ENCODE measurements at places on chromosomes 16 and 17. TPM values are rescaled to one million over a fixed set of nuclear protein-coding genes. Genes with fewer than 3 reads are reported as not detected.

SOST gene
- total RNA-seq: not detected

VASN gene
- total RNA-seq: 32.0 TPM

DNA sequence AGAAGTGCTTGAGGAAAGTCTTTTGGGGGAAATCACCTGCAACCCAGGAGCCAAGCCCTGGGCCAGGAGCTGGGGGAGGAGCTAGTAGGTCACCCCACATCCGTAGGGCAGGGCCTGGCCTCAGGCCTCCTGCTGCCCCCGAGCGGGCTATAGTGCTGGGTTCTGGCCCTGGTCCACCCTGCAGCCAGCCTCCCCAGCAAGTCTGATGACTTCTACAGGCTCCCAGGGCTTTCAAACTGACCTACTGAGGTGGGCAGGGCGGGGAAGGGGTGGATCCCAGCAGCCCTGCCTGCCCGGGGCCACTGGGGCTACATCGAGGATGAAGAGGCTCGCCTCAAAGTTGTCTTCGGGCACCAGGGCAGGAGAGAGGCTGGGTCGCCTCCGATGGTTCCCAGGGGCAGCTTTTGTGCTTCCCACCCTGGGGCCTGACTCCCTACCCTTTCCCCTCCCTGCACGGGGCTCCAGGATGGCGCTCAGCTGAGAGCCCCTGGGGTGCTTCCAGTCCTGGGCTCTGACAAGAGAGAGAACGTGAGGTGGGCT lies 5.0 kb downstream of the CENPX start:
- peaks cover 16% of the 10 kb centered on the region for H3K4me1 ChIP-seq
- H3K36me3 ChIP-seq: no peaks in the 10 kb centered on the region
- no peak overlapping the region for H3K27ac ChIP-seq
- no peak for DNase-seq

GRCh38 chr16:54821731-54822130 lies 108.9 kb upstream of the IRX5 start:
- H3K4me1 ChIP-seq: no peaks in the 10 kb centered on the region
- H3K4me3 ChIP-seq: no peak overlapping the region
- no peaks in the 10 kb centered on the region for H3K27me3 ChIP-seq
- no peaks in the 10 kb centered on the region for H3K36me3 ChIP-seq

KRT9 gene
- total RNA-seq: 0.09 TPM

- no peaks in the 10 kb centered on the region for H3K36me3 ChIP-seq
- H3K4me1 ChIP-seq: no peaks in the 10 kb centered on the region
- no peak overlapping the region for H3K4me3 ChIP-seq
- H3K27me3 ChIP-seq: no peaks in the 10 kb centered on the region
Measured at GRCh38 chr16:75787440-75787839, 61.1 kb upstream of the CPHXL start.

DNA sequence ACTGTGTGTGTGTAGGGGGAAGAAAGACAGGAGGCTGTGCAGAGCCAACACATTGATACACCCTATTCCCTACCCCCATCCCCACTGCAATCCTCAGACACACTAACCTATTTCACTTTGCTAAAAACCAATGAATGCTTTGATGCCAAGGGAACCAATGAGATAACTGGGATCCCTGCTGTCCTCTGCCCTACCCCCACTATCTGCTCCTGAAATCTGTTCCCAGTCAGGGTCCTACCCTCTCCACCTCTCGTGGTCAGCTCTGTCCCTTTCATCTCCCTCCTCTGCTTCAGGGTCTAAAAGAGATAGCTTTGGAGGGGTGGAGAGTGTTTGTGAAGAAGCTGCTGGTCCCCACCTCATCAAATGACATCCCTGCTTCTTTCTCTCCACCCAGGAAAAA lies 19.1 kb upstream of the SP6 start:
- H3K4me3 ChIP-seq: no peak overlapping the region
- H3K27ac ChIP-seq: no peak overlapping the region
- no peak for DNase-seq
- H3K27me3 ChIP-seq: peaks cover 51% of the 10 kb centered on the region

- H3K27ac ChIP-seq: no peak overlapping the region
- no peaks in the 10 kb centered on the region for H3K4me1 ChIP-seq
- H3K27me3 ChIP-seq: peaks cover 2% of the 10 kb centered on the region
Measured at GRCh38 chr17:78642707-78643106, 65.5 kb upstream of the DNAH17 start.

DNA sequence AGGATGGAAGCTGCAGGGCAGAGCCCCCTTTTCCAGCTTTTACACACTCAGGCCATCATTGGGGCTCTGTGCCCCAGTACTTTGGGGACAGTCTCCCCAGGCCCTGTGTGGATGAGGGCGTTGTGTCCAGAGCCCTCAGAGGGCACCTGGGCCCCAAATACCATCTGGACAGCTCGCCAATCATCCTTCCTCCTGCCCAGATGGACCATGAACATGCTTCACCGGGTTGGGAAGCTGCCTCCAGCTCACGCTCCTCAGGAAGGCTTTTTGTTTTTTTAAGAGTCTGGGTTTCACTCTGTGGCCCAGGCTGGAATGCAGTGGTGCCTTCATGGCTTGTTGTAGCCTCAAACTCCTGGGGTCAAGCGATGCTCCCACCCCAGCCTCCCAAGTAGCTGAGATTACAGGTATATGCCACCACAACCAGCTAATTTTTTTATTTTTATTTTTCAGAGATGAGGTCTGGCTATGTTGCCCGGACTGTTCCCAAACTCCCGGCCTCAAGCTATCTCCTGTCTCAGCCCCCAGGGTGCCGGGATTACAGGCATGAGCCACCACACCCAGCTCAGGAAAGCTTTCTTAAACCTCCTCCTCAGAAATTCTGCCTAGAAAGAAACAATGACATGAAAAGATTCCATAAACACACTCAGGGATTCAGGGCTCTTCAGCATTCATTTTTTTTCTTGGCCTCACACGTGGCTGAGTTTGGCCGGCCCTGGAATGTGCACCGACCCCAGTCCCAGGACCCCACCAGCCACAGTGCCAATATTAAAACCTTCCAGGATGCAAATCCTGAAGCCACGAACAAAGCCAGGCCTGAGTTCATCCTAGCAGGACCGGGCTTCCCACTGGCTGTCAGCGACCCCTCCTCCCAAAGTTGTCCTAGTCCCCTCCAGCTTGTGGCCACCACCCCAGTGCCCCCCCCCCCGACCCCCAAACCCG lies 27.4 kb upstream of the ZNF423 start:
- H3K27me3 ChIP-seq: no peaks in the 10 kb centered on the region
- H3K4me1 ChIP-seq: no peaks in the 10 kb centered on the region
- DNase-seq: no peak
- H3K36me3 ChIP-seq: no peaks in the 10 kb centered on the region

- peaks cover 7% of the 10 kb centered on the region for H3K27me3 ChIP-seq
- H3K4me3 ChIP-seq: no peak overlapping the region
- no peaks in the 10 kb centered on the region for H3K36me3 ChIP-seq
Measured at GRCh38 chr17:17503566-17504130, 7.5 kb upstream of the RASD1 start.

DNA sequence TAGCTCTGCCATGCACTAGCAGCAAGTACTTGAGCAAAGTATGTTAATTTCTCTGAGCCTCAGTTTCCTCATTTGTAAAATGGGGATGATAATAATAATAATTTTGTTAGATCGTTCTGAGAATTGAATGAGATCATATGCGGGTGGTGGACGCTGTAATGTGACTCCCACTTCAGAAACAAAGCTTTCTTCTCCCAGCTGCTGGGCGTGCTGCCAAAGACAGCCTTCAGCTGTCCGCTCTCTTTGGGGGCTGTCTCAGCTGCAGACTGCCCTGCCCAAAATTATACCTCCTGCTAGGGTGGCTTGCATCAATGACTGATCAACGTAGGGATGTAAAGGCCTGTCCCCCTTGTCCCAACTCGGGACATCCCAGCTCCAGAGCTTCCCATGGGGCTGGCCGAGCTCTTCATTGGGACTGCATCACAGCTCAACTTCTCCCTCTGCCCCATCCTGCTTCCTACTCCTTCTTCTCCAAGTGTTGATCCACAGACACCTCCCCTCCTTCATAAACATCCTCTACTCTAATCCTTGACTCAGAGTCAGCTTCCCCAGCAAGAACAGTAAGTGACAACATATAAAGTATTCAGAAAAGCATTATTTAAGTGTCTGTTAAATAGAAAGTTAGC lies 30.7 kb upstream of the CDH5 start:
- peak; percentile 65 for DNase-seq
- no peaks in the 10 kb centered on the region for H3K36me3 ChIP-seq
- H3K4me1 ChIP-seq: peaks cover 5% of the 10 kb centered on the region
- H3K27ac ChIP-seq: no peak overlapping the region
- peaks cover 15% of the 10 kb centered on the region for H3K27me3 ChIP-seq

DNA sequence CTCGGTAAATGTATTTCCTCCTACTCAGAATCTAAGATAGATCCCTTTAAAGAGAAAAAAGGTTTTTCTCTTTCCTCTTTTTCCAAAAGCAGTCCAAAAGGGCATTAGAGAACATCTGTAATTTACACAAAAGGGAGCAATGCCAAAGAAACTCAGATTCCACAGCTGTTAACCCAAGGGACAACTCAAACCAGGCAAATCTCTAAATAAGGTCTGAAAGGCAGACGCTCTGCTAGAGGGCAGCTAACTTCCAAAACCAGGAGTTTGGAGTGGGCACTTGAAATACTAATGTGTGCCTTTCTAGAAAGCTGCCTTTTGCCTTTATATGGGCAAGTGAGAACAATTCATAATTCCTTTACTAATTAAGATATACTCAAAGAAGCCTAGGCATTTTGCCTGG lies 435.7 kb downstream of the ZFHX3 start:
- DNase-seq: no peak
- no peaks in the 10 kb centered on the region for H3K4me1 ChIP-seq
- H3K27ac ChIP-seq: no peak overlapping the region
- H3K4me3 ChIP-seq: no peak overlapping the region

MRM1 gene
- total RNA-seq: 3.1 TPM

DNA sequence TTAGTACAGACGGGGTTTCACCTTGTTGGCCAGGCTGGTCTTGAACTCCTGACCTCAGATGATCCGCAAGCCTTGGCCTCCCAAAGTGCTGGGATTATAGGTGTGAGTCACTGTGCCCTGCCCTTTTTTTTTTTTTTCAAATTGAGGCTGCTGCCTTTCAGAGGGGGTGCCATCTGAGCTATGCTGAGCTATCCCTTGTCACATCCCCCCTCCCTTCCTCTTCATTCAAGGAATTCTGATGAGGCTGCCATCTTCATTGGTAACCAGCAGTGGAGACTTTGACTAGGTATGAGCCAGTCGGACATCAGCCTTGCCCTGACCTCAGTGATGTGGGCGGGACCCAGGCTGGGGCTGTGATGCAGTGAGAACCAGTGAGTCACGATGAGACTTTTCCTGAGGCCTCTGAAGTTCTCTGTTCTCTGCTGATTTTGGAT lies 24.4 kb upstream of the GPT2 start:
- H3K27me3 ChIP-seq: no peaks in the 10 kb centered on the region
- peak overlapping the region; percentile 20 for H3K27ac ChIP-seq
- peak; percentile 80 for DNase-seq
- H3K36me3 ChIP-seq: no peaks in the 10 kb centered on the region
- no peak overlapping the region for H3K4me3 ChIP-seq
- H3K4me1 ChIP-seq: peaks cover 4% of the 10 kb centered on the region

TMEM204 gene
- not detected for total RNA-seq

DNA sequence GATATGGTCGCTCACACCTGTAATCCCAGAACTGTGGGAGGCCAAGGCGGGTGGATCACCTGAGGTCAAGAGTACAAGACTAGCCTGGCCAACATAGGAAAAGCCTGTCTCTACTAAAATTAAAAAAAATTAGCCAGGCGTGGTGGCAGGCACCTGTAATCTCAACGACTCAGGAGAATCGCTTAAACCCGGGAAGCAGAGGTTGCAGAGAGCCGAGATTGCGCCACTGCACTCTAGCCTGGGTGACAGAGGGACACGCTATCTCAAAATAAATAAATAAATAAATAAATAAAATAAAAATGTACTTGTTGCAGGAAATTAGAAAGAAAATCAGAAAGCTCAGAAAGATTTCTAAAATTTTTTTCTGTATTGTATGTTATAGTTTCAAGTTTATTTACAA lies 113.9 kb downstream of the LITAF start:
- no peaks in the 10 kb centered on the region for H3K36me3 ChIP-seq
- H3K4me1 ChIP-seq: no peaks in the 10 kb centered on the region
- H3K27ac ChIP-seq: no peak overlapping the region
- H3K4me3 ChIP-seq: no peak overlapping the region

DNA sequence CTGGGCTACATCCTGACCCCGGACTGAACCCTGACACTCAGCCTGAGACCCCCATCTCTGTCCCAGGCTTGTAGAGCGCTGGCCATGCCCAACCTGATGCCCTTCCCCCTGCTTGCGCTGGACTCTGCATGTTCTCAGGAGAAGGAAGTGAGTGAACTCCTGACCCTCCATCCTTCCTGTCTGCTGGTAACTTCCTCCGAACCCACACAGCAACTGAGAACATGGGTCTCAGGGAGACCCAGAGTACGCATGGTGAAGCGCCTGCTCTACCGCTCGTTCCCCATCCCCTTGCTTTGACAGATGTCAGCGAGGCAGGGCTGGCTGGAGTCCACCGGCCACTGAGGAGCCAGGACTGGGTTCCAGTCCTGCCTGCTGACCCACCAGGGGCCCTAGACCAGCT lies 6.1 kb downstream of the CAMKK1 start:
- H3K36me3 ChIP-seq: peaks cover 4% of the 10 kb centered on the region
- DNase-seq: no peak
- peaks cover 58% of the 10 kb centered on the region for H3K4me1 ChIP-seq
- H3K27ac ChIP-seq: no peak overlapping the region
- H3K27me3 ChIP-seq: no peaks in the 10 kb centered on the region

DNA sequence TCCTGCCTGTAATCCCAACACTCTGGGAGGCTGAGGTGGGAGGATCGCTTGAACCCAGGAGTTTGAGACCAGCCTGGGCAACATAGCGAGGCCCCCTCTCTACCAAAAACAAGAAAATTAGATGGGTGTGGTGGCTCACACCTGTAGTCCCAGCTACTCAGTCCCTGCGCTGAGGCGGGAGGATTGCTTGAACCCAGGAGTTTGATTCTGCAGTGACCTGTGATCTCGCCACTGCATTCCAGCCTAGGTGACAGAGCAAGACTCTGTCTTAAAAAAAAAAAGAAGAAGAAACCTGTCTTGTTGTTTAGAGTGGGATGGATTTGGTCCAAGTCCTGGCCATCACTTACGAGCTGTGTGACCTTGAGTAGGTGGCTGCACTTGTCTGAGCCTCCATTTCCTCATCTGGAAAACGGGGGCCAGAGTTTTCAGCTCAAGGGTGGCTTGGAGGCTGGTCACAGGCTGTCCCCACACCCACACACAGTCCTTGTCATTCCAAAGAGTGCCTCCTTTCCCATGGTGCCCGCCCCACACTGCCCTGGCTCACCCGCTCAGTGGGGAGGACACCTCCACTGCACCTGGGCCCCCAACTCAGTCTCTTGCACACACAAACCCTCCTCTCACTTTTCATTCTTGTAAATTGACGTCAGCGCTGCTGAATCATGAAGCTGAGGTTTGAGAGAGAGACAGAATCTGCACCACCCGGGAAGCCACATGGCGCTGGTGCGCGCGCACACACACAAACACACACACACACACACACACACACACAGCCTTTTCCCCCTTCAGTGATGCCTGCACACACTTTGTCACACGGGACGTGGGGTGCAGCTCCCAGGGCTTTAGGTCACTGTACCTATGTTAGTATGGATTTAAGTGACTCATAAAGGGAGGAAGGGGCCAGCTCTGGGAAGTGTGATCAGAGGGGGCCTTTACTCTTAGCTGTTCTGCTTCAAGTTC lies 4.2 kb downstream of the SOCS1 start:
- peak; percentile 87 for DNase-seq
- peak overlapping the region; percentile 64 for H3K27ac ChIP-seq
- H3K4me1 ChIP-seq: peaks cover 36% of the 10 kb centered on the region
- H3K27me3 ChIP-seq: no peaks in the 10 kb centered on the region
- no peaks in the 10 kb centered on the region for H3K36me3 ChIP-seq

GRCh38 chr16:67963662-67964321 lies 4.6 kb downstream of the SLC12A4 start:
- H3K4me3 ChIP-seq: no peak overlapping the region
- no peak for DNase-seq
- H3K27ac ChIP-seq: no peak overlapping the region
- peaks cover 29% of the 10 kb centered on the region for H3K36me3 ChIP-seq
- peaks cover 48% of the 10 kb centered on the region for H3K4me1 ChIP-seq
- H3K27me3 ChIP-seq: no peaks in the 10 kb centered on the region

All from astrocyte (in vitro differentiated cells and primary cell).